Stimulated activated CD4-positive, alpha-beta T cell treated with anti-CD3 and anti-CD28 coated beads, Interleukin-15, amount 100 ng/mL, for 24 hours (primary cell): ENCODE measurements at places on chromosomes 13 and 19.
A peak's percentile ranks its signal among the peaks of the same experiment; 100 is the strongest.

GRCh38 chr13:110855363-110855762 is 59.5 kb downstream of the ANKRD10 start:
- DNase-seq, result no peak

GRCh38 chr19:29489172-29489951 is 36.4 kb upstream of the VSTM2B start:
- DNase-seq, result no peak

DNA sequence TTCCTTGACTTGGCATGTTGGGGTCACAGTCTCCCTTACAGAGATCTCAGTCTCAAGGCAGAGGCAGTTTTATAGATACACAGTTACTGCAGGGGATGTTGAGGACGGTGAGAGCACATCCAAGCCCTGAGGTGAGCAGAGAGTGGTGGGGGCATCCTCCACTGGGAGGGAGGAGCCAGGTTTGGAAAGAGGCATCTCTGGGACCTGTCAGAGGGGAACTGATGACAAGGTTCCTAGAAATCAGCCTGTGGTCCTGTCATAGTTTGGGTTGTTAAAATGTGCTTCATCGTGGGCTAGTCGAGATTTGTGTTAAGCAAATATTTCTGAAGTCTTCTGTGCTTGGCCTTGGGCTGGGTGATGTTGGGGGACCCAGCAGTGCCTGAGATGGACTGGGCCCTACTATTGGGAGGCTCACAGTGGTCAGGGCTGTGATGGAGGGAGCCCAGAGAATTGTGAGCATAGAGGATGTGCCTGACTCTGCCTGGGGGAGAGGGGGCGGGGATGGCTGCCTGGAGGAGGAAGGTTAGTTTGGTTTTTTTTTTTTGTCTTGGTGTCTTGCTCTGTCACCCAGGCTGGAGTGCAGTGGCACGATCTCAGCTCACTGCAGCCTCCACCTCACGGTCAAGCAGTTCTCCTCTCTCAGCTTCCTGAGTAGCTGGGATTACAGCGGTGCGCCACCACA is 3.9 kb downstream of the SUPT5H start:
- no peak for DNase-seq

DNA sequence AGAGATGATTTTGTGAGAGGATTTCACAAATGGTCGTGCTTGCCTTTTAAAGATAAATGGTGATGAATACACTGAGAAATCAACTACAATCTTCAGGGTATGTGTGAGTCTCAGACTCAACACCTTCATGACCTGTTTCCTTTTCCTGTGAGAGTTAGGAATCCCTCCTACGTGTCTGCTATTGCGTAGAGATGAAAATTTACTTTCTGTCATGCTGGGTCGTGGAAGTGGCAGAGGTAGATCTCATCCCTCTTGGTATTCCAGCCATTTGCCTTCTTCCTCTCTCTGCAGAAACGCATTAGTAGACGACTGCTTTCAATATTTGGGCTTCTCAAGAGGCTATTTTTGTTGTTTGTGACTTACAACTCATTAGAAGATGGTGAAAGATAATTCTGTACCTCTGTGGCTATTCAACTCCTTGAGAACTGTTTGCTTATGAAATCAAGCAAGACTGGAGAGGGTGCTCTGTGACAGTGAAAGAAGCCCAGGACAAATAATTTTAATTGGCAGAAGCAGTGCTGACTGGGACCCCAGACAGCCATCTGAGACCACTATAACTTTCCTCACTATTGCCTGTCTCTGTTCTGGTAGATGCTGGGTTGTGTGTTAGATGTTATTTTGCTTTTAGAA is 233.1 kb downstream of the LACC1 start:
- no peak for DNase-seq

- DNase-seq, result no peak
Observed at GRCh38 chr13:112995395-112996191, 26.6 kb downstream of the MCF2L start.

GRCh38 chr19:31424861-31425620 is 75.8 kb upstream of the TSHZ3 start:
- DNase-seq, result no peak

- peak; percentile 79 for DNase-seq
Observed at GRCh38 chr13:40776681-40777165, 5.7 kb upstream of the MRPS31 start.

DNA sequence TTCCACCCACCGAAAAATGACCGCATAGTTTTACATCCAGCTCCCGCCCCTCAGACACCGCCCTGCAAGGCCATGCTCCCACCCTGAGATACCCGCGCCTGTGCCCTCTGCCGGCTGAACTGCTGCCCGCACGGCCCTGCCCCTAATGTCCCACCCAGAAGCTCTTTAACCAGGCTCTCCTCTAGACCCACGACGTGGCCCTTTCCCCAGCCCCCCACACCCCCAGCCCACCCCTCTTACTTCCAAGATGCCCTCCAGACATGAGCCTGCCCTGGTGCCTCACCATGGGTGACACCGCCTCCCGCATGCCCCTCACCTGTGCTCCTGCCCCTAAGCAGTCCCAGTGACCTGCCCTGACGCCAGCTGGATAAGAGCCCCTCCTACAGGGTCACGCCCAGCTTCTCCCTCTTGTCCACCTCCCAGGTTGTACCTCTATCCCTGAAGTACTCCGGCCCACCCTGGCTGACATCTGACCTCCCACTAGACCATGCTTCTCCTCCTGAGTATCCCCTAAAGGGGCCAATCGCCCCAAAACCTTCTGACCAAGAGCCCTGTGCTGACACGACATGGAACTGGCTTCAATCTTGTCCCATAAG is 51.2 kb downstream of the COLGALT1 start:
- DNase-seq, result no peak

- DNase-seq, result peak; percentile 35
Observed at GRCh38 chr19:38385804-38386257, 2.0 kb downstream of the GGN start.

- peak; percentile 87 for DNase-seq
Observed at GRCh38 chr19:10085641-10086590, at the start of gene SHFL. SHFL (plus strand) TSS chr19:10086317; CDS start chr19:10086428, 111 bp downstream.

- DNase-seq, result no peak
Observed at GRCh38 chr13:97193577-97193976, 28.6 kb upstream of the MBNL2 start.

DNA sequence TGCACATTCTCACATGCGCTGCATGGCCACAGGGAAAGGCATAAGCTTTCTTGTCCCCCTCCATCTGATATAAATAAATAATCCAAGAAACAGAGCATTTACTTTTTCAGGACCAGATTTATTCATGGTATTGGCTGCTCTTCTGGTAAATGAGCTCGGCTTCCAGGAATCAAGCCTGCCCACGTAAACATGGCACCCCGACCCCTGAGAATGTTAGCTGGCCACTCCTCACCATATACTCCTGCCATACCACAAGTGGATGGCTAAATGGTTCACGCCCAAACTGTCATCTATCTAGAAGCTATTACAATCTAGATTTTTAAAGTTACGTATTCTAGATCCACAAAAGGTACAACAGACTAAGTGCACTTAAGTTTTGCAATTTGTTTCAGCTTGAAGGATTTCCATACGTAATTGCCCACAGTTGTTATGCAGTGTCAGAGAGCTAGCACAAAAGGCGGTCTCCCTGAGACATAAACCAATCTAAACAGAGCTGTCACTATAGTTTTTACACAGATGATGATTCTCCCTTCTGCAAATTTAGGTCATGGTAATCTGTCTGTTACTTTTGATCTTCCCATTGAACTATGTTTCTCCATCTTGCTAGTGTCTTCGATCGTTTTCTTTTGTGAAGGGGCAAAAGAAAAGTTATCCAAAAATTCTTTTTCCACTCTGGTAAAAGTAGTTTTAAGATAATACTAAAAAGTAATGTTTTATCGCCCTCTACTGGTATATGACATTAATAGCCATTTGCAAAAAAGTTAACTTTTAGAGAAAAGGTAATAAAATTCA is 16.2 kb upstream of the FOXO1 start:
- DNase-seq, result no peak

DNA sequence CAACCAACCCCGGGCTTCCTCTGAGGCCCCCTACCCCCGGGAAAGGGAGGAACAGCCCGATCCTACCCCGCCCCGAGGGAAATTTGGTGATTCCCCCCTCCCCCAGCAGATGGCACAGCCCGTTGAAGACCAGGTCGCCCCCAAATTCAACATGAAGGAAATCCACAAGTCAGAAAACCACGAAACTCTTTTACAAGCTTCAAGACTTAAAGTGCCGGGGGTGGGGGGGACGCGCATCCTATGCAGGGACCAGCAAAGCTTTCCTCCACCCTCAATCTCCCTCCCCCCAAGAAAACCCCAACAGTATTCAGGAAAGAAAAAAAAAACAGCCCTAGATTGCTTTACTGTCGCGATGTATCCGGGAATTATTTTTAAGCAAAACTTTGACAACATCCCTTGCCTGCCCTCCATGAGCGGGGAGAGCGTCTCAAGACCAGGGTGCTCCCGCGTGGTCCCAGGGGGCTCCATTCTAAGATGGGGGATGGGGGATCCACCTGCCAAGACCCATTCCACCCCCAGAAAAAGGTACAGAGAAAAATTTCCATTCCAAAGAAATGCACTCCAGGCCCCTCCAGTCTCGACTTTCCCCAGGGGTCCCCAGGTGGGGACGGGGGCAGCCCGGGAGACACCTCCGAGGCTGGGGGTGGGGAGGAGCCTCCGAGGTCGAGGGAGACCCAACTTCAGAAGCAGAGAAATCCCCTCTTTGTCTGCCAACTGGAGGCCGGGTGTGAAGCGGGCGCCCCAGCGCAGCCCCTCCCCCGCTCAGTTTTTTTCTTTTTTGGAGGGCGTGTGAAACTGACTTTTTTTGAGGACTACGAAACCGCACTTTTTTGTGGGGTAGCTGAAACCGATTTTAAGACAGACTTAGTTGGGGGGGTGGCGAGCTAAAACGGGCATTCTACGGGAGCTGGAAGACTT is 1.5 kb downstream of the TCF3 start:
- peak; percentile 72 for DNase-seq

- no peak for DNase-seq
Observed at GRCh38 chr19:3080286-3080685, 13.9 kb upstream of the GNA11 start.

DNA sequence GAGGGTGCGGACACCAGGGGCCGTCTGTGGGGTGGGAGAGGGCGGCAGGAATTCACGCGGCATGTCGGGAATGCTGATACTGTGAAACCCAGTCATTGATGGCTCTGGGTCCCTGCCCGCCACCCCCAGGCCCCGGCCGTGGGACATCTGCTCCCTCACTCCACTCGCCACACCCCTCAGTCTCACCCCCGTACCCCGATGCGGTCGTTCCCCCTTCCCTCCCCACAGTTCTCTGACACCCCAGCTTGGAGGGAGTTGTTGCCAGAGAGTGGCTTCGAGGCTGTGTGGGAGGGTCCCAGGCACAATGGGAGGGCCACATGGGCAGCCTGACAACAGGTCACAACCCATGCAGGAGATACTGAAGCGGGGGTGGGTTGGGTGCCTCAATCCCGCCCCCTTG is 1.8 kb downstream of the MAG start:
- DNase-seq, result no peak

DNA sequence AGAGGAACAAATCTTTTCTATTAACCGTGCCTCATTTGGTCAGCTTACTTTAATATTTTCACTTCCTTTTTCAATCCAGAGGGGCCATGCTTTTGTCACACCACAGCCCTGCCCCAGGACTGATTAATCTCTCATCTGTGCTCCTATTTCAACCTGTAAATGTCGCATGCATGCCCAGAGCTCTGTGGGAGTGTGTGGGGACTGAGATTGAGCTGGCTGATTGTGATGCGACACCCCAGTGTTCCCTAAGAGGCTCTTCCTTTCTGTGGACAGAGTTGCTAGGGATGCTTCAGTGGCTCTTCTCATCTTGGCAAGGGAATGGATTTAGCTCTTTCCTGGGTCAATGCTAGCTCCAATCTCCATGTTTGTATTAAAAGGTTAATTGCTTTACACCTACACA is 249.6 kb downstream of the TDRD3 start:
- no peak for DNase-seq

DNA sequence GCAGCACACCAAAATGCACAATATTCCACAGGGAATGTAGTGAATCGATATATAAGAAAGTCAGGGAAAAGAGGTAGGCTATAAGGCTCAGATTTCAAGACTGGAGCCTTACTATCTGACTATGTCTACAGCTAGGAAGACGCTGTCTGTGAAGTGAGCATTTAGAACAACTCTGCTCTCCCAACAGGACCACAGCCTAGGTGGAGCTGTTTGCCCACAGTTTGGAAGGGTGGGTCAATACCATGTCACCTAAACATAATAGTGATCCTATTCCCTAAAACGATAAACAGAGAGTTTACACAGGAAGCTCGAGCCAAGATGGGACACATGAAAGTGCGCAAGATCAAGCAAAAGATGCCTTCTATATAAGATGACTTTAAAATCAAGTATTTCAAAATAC is 2486.0 kb upstream of the PCDH20 start:
- DNase-seq, result no peak

- DNase-seq, result no peak
Observed at GRCh38 chr19:3672993-3673392, 27.3 kb downstream of the PIP5K1C start.

DNA sequence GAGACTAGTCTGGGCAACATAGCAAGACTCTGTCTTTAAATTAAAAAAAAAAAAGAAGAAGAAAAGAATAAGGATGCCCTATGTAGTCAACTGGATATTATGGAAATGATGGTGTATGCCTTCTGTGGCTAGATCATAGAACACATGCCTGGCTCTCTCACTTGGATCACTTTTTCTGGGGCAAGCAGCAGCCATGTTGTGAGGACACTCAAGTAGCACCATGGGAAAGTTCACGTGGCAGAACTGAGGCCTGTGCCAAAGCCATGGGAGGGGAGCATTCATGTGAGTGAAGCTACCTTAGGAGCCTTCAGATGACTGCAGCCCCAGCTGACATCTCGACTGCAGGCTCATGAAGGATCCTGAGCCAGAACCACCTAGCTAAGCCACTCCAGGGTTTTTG is 12.0 kb downstream of the PLAUR start:
- DNase-seq, result no peak

DNA sequence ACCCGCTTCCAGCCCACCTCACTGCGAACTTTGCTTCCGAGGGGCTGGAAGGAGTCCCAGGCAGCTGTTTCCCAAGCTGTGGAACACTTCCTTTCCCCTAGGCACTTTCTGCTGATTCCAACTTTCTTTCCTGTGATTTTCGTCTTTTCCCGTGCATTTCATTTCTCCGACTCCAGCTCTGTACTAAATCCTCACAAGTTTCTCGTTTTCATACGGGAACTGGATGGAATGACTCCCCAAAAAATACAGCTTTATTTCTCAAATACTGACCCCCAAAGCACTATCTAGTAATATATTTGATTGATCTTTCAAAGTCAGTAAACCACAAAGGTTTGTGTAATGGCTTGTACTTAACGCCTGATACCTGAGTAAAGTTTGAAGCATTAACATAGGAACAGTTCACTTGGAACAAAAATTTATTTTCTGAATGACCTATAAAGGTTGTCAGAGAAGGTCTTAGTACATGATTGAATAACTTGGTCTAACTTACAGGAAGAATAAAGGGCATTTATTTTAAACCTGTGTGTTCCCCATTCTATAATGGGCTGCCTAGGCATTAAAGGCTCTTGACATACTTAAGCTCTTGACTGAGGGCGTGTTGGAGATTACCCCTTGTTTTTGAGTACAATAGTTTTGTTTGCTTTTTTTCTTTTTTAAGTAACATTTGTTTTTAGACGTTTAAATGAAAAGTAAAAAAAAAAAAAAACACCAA is 1.3 kb upstream of the PCDH9 start:
- no peak for DNase-seq
